T-helper 9 cell (primary cell): ENCODE measurements at places on chromosomes 1 and 21.

GRCh38 chr1:227944090-227944930 lies 3.4 kb downstream of the WNT9A start:
- no peak for DNase-seq

GRCh38 chr1:149936170-149936991 lies at the start of gene MTMR11:
Gene MTMR11 (minus strand): TSS chr1:149936879. CDS start chr1:149936647, 232 bp downstream.
- no peak for DNase-seq

GRCh38 chr21:45505416-45506021 lies 36.7 kb downstream of the SLC19A1 start:
- DNase-seq, result no peak

DNA sequence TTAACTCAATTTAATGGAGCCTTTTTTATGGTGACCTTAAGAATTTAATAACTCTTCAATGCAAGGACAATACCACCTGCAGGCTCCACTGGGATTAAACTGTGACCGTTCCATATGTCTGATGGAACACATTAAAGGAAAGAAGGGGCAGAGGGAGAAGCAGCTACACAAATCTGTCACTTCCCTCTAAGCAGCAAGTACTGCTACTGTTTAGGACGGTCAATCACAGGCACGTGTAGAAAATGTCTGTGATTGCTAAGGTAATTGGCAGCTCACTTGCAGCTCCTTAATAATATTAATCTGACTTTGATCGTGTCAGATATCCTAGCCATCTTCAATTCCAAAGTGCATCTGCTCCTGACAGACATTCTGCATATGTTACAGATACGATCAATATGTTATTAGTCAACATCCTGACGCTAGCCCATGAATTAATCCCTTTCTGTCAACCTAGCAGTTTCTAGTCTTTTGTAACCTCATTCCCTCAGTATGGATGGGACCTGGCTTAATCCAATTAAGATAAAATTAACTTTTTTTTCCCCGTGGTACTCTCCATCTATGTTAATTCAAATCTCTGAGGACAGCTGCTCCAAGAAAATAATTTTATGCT lies 1012.4 kb downstream of the AMY1C start:
- no peak for DNase-seq

GRCh38 chr1:41041614-41042270 lies 20.2 kb upstream of the SLFNL1 start:
- DNase-seq, result no peak

DNA sequence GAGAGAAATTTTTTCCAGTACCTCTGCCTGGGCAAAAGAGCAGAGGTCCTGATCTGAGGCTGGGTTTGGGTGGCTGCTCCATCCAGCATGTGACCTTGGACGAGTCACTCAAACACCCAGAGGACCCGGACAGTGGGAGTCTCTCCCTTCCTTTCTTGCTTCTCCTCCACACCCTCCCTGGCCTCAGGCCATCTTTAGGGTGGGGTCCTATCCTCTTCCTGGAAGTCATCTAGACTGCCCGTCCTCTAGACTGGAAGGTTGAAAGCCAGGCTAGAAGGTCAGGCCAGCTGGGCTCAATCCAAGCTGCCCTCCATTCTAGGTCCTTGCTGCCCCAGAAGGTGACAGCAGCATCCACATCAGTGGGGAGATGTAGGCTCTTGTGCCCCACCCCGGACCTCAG lies 599.5 kb downstream of the MATN1 start:
- no peak for DNase-seq

- DNase-seq, result no peak
Observed at GRCh38 chr1:221487781-221488524, 253.9 kb downstream of the DUSP10 start.

DNA sequence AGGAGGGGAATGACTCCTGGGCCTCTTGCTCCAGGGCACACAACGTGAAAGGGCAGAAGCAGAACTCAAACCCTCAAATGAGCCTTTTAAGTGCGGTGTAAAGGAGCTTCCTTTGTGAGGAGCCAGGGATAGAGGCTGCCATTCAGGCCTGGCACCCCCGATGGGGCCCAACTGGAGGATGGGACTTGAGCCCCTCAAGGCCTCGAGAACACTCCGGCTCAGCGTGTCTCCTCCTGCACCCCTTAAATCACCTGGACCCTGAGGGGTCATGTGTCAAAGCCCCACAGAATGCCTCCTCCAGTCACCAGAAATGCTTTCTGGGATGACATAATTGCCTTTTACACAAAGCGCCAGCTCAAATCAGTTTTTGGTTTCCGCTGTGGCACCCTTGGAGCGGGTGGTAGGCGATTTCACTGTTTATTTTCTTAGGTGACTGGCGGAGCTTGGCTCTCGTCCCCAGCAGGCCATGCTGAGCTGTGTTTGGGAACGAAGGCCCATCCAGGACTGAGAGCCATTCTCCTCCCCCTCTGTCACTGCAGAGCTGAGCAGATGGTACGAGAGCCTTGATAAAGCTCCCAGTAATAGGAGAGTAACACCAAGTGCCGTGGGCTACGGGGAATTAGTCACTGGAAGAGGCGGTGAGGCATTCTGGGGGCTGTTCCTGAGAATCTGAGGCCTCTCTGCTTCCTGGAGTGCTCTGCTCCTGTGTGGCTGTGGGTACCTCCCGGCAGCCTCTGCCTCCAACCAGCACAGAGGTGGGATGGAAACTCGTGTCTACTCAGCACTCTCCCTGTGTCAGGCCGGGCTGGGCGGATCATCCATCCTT lies 163.0 kb downstream of the GRIK3 start:
- DNase-seq, result no peak

DNA sequence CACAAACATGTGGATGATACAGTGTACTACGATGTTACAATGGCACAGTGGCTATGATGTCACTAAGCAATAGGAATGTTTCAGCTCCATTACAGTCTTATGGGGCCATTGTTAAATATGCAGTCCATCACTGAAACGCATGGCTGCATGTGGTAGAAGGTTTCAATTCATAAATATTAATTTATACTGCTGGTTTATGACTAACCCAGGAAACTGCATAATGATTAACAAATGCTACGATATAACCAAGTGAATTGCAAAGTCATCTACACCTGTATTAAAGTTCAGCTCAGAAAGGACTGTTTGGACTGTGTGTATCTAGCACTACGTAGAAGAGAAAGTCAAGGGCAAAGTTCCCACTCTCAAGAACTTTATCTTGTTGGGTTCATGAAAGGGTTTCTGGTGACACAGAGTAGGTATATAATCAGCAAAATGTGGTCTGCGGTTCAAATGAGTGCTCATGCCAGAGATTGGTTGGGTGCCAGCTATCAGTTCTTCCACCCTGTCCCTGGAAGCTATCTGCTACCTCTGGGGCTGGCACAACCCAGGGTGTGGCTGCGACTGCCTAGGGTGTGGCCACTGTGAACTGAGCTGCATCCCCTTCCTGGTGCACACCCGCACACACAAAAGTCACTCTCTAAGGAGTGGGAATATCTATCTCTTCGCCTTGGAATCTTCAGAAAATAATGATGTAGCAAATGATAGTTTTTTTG lies 14.8 kb downstream of the MGST3 start:
- DNase-seq, result no peak

DNA sequence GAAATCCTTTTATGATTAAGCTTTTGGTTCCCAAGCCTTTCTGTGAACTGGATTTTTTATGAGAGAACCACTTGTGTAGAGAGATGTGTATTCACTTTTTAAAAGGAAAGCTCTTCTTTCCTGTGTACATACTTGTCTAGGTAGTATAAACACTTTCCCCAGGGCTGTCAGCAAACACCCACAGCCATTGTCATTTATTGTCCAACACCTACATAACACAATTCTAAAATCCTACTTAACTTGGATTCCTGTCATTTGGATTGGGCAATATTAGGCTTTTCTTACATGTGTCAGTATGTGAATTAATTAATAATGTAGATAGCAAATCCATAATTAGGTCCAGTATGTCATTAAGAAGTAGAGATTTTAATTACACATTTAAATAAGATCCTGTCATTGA lies 12.3 kb downstream of the DDX20 start:
- DNase-seq, result no peak

DNA sequence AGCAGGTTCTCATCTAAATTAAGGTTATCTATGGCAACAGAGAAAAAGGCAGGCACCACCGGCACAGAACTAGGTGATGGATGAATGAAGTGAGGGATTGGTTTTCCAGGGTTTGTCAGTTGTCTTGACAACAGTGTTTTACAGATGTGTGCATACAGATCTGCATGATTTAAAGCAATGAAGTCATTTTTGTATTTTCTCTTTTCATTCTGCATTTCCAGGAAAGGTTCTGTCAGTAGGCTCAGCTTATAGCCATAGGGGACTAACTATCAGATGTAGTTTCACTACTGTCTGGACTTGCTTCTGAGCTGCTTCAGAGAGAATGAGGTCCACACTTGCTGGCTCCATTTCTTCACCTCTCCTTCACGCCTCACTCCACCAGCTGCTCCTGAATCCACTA lies 98.2 kb upstream of the LMO4 start:
- DNase-seq, result no peak

DNA sequence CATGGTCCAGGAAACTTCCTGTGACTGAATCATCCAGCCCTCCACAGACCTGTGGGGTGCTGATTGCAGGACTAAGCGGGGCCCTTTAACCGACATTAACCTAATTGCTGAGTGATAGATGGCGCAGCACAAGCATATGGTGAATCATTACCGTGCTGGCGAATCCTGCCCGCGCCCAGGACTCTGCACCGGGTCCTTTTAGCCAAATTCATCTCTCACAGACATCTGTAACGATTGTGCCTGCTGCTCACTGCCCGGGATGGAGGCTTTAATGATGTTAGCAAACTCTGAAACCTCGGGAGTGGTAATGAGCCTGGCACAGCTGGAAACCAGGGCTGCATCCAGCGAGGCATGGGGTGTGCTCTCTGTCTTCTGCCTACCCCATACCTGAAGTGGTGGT lies 147.3 kb upstream of the CD34 start:
- no peak for DNase-seq

GRCh38 chr1:116544588-116545358 lies 26.1 kb downstream of the CD58 start:
- DNase-seq, result no peak

GRCh38 chr1:16131636-16132324 lies 24.1 kb downstream of the EPHA2 start:
- no peak for DNase-seq

DNA sequence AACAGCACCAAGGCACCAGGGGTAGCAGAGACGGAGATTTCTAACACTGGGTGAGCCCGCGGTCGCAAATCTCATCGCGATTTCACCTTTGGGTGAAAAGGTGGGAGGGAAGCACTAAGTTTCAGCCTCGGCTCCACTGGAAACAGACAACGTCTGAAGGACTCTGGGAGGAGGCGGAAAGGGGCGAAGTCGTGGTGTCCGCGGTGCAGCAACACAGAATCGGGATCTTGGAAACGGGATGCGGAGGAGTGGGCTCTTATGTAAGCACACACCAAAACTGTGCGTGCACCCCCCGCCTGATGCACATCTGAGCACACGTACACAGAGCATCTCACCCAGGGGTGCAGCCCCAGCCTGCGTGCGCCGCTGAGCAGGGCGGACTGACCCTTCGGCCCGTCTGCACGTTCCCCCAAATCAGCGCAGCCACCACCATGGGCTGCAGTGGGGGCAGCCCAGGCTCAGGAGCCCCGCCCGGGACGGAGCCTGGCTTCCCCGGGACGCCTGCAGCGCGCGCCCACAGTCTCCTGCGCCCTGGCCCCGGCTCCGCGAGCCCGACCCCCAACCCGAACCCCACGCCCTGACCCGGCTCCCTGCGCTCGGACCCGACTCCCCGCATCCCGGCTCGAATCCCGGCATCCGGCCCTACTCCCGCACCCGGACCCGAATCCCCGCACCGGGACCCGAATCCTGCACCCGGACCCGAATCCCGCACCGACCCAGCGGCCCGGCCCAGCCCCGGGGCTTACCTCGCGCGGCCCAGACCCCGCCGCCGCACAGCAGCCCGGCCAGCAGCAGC lies 670 bp downstream of the CLSTN1 start:
- no peak for DNase-seq

DNA sequence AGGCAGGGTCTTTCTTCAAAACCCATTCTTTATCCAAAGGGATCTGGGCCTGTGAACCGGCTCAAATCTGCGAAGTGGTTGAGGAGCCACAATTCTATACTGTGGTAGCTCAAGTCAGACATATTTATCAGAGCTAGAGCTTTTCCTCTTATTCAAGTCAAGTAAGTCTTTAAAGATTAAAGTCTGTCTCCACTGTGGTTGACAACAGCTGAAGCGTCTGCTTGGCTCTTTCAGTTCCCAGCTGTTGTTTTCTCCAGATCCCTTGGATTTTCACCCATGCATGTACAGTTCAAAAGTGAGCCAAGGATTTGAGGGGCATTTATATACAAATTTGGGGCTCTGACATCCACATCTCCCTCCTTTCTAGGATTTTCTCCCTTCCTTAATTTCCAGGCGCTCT lies 66.9 kb downstream of the C1orf185 start:
- DNase-seq, result no peak

DNA sequence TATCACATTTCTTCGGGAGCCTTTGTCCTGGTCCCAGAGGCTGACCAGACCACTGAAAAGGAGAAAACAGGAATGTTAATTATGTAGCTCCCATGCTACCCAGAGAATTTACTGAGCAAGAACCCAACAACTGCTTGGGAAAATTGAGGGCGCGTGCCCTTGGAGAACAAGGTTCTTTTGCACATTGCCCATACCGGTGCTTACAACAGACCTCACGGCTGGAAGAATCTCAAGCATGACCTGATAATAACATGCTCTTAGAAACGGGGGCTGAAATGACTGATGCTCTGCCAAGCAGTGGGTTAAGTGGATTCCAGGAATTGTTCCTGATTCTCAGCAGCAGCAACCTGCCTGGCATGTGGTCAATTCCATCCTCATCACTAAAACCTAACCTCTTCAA lies 49.3 kb upstream of the AJAP1 start:
- no peak for DNase-seq

- DNase-seq, result no peak
Observed at GRCh38 chr1:47759936-47760629, 237.1 kb downstream of the TRABD2B start.

GRCh38 chr1:154791292-154792166 lies 78.6 kb downstream of the KCNN3 start:
- DNase-seq, result peak; percentile 68

DNA sequence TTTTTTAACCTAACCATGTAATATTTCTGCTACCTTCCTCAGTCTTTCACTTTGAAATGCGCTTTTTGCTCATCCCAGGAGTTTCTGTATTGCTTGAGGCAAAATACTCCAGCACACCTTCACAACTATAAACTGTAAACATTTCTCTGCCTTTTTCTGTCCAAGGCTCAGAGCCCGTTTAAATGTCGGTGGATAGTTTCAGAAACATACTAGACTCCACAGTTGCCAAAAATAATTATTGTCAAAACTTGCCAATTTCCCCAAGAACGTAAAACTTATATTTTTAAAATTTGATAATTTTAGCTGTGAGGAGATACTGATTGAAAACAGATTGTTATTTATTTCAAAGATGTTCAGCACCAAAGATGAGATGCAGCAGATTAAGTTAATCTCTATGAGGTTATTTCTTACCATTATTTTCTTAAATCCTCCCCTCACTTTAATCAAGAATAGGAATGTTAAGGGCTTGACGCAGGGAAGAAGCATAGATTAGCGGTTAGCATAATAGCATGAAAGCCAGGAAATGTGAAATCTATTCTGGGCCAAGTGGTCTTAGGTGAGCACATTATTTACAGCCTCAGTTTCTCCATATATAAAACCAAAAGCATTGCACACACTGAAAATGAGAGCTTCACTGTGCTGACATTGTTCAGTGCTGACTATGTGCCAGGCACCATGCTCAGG lies 91.5 kb upstream of the ESRRG start:
- no peak for DNase-seq

- DNase-seq, result no peak
Observed at GRCh38 chr1:155864393-155864792, 5.0 kb downstream of the SYT11 start.

- DNase-seq, result no peak
Observed at GRCh38 chr1:72371259-72372035, 89.1 kb upstream of the NEGR1 start.
